ENCODE measurements at places on chromosomes 5 and 9.

GRCh38 chr9:81777482-81777881, 88.1 kb upstream of the TLE1 start:
- no peaks in the 10 kb centered on the region for H3K36me3 ChIP-seq
- H3K4me3 ChIP-seq = no peak overlapping the region
- H3K27ac ChIP-seq = no peak overlapping the region
- no peak for DNase-seq
- H3K27me3 ChIP-seq = peaks cover 2% of the 10 kb centered on the region

- H3K27ac ChIP-seq = no peak overlapping the region
- no peak for DNase-seq
- peaks cover 4% of the 10 kb centered on the region for H3K4me1 ChIP-seq
- no peaks in the 10 kb centered on the region for H3K36me3 ChIP-seq
- H3K4me3 ChIP-seq = no peak overlapping the region
Observed at GRCh38 chr5:76341651-76342334, 61.3 kb upstream of the IQGAP2 start.

DNA sequence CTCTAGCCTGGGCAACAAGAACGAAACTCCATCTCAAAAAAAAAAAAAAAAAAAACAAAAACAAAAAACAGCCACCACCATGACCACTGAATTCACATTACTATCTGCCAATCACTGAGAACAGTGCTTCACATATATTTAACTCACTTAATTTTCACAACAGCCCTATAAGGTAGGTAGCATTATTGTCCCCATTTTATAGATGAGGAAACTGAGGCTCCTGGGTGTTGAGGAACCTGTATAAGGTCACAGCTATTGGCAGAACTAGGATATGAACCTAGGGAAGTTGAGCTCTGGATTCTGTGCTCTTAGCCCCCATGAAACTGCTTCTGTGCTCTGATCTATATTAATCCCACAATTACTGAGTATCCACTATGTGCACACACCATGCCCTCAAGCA, 283.7 kb downstream of the CRB2 start:
- peaks cover 8% of the 10 kb centered on the region for H3K36me3 ChIP-seq
- peaks cover 17% of the 10 kb centered on the region for H3K4me1 ChIP-seq
- DNase-seq = no peak
- no peak overlapping the region for H3K4me3 ChIP-seq

GRCh38 chr9:93427655-93428379, 23.7 kb upstream of the FAM120A start:
- no peak overlapping the region for H3K27ac ChIP-seq
- H3K4me1 ChIP-seq = peaks cover 2% of the 10 kb centered on the region
- peaks cover 20% of the 10 kb centered on the region for H3K27me3 ChIP-seq
- H3K4me3 ChIP-seq = no peak overlapping the region
- no peak for DNase-seq
- no peaks in the 10 kb centered on the region for H3K36me3 ChIP-seq

DNA sequence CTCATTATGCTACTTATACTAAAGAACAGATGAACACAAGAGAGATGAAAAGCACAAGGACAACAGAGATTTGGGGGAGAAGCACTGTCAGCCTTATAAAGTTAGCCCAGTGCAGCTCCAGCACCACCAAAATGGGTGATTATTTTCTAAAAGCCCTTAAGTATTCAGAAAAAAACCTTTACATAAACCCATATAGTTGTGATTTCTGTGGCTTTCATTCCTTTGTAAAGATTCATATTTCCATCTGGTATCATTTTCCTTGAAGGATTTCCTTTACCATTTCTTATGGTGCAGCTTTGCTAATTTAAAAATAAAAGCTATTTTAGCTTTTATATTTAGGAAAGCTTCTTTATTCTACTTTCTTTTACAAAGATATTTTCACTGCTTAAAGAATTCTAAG, 311.0 kb downstream of the TMEM167A start:
- H3K36me3 ChIP-seq = no peaks in the 10 kb centered on the region
- H3K4me3 ChIP-seq = no peak overlapping the region

DNA sequence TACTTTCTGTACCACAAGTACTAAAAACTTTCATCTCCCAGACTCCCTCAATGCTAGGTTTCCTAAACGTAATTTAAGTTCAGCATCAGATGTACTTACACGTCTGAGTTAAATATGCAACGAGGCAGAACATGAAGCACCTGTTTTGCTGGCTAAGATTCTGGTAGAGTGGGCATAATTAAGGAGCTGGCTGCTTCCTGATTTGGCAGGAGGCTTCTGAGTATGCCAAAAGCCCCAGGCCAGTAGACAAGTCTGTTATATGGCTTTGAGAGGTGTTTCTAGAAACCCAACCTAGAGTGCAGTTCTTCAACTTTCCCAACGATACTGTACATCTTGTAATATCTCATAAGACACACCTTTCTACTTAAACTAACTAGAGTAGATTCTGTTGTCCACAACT, 13.6 kb downstream of the TICAM2 start:
- H3K27ac ChIP-seq = no peak overlapping the region
- no peaks in the 10 kb centered on the region for H3K27me3 ChIP-seq
- no peak for DNase-seq
- no peaks in the 10 kb centered on the region for H3K36me3 ChIP-seq

GRCh38 chr9:121447321-121447834, 52.3 kb downstream of the GGTA1 start:
- H3K4me3 ChIP-seq = no peak overlapping the region
- peaks cover 16% of the 10 kb centered on the region for H3K27me3 ChIP-seq

GRCh38 chr5:134873494-134873893, 677 bp upstream of the TXNDC15 start:
- peaks cover 32% of the 10 kb centered on the region for H3K4me1 ChIP-seq
- H3K4me3 ChIP-seq = peak overlapping the region; percentile 95
- DNase-seq = no peak
- peaks cover 13% of the 10 kb centered on the region for H3K36me3 ChIP-seq
- peak overlapping the region; percentile 94 for H3K27ac ChIP-seq
- no peaks in the 10 kb centered on the region for H3K27me3 ChIP-seq

- no peaks in the 10 kb centered on the region for H3K36me3 ChIP-seq
- no peak overlapping the region for H3K27ac ChIP-seq
- DNase-seq = no peak
- H3K4me3 ChIP-seq = peak overlapping the region; percentile 64
- H3K27me3 ChIP-seq = peaks cover 62% of the 10 kb centered on the region
Observed at GRCh38 chr5:135031813-135032694, 2.0 kb downstream of the PITX1 start.

DNA sequence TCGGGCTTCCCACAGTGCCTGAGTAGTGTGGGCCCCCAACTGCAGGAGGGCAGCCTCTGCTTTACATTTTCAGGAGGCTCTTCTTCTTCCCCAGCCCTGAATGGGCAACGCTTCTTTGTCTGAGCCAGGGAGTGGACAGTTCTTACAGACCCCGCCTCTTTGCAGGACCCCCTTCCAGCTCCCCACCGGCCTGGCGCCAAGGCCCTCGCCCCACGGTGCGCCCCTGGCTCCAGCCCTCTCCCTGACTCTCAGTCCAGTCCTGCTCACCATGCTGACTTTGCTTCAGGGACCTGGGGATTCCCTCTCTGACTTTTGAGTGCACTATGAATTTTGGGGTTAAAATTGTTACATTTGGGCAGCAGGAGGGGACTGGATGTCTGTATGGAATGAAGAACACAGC, 123.8 kb downstream of the HSD17B3 start:
- peaks cover 28% of the 10 kb centered on the region for H3K27me3 ChIP-seq
- no peaks in the 10 kb centered on the region for H3K4me1 ChIP-seq
- no peak for DNase-seq
- H3K4me3 ChIP-seq = no peak overlapping the region
- no peaks in the 10 kb centered on the region for H3K36me3 ChIP-seq

DNA sequence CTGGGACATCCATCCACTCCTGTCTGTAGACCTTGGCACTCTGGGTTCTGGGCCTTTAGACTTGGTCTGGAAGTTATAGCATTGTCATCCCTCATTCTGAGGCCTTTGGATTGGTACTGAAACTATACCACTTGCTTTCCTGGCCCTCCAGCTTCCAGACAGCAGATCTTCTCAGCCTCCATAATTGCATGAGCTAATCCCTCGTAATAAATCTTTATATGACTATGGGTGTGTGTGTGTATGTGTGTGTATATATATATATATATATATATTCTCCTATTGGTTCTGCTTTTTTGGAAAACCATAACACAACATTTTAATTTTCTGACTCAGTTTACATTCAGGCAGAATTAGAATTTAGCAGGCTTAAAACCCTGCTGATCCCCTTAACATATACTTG, 180.5 kb downstream of the ENC1 start:
- H3K27me3 ChIP-seq = peaks cover 15% of the 10 kb centered on the region
- no peak overlapping the region for H3K4me3 ChIP-seq
- no peak for DNase-seq
- H3K4me1 ChIP-seq = no peaks in the 10 kb centered on the region

GRCh38 chr5:176639981-176640380, 7.3 kb upstream of the TSPAN17 start:
- no peak overlapping the region for H3K4me3 ChIP-seq
- H3K27me3 ChIP-seq = peaks cover 16% of the 10 kb centered on the region
- DNase-seq = no peak
- H3K4me1 ChIP-seq = peaks cover 5% of the 10 kb centered on the region

- H3K36me3 ChIP-seq = no peaks in the 10 kb centered on the region
- DNase-seq = no peak
- no peak overlapping the region for H3K27ac ChIP-seq
- H3K4me1 ChIP-seq = no peaks in the 10 kb centered on the region
- no peak overlapping the region for H3K4me3 ChIP-seq
- H3K27me3 ChIP-seq = no peaks in the 10 kb centered on the region
Observed at GRCh38 chr9:29575219-29575618, 2001.9 kb upstream of the C9orf72 start.

DNA sequence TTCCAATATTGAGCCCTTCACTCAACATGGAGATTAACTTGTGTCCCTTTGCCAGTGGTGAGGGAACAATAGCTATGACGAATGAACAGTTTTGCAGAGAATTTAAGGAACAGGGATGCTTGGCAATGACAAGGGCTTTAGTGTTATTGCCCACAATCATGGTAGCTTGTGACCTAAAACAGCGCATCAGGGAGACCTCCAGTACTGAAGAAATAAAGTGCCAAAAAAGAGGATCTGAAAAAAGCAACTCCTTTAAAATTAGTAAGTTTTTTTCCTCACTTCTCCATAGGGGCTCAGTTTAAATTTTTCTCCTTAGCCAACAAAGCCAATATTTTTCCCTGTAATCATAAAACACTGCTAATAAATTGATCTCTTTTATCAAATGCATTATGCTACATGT, 41.8 kb upstream of the PAM start:
- no peak for DNase-seq
- H3K4me3 ChIP-seq = no peak overlapping the region
- H3K27me3 ChIP-seq = peaks cover 2% of the 10 kb centered on the region
- H3K27ac ChIP-seq = no peak overlapping the region
- no peaks in the 10 kb centered on the region for H3K36me3 ChIP-seq

- no peaks in the 10 kb centered on the region for H3K4me1 ChIP-seq
- no peaks in the 10 kb centered on the region for H3K27me3 ChIP-seq
- no peak for DNase-seq
- H3K4me3 ChIP-seq = no peak overlapping the region
Observed at GRCh38 chr9:17942498-17942897, 363.6 kb downstream of the SH3GL2 start.

DNA sequence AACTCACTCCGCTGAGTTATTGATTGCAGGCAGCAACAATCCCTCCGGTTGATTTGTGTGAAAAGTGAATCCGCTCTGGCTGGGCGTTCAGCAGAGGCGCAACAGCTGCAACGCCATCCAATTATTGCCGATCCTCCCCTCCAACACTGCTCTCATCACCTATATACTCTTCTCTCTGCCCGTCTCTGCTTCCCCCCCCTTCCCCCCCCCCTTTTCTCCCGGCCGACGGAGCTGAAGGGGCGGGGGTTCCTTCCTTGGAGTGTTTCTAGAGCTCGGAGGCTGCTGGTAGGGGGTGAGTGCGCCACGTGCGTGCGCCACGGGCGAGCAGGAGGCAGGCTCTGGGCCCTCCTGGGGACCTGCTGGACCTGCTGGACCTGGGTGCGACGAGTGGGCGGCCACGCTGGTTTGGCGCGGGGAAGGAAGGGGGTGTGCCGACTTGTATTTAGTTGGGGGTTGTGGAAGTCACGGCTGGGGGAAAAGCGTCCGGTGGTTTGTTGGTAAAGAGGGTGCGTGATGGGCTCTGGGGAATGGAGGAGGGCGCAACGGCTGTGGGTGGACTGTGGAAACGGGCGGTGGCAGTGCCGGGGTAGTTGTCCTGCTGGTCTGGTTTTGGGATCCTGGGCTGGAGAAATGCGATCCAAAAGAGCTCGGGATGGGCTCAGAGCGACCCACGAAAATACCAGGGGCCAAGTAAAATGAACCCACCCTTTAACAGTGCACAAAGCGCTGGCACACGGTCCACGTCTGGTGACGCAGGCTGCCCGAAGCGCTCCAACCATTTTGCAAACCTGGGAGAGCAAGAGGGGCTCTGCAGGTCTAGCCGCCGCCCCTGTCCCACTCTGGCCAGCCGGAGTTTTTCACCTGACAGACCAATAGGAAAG, 6.4 kb upstream of the MEF2C start:
- H3K36me3 ChIP-seq = peaks cover 10% of the 10 kb centered on the region
- peaks cover 66% of the 10 kb centered on the region for H3K4me1 ChIP-seq
- peak overlapping the region; percentile 99 for H3K27ac ChIP-seq
- DNase-seq = peak; percentile 61

DNA sequence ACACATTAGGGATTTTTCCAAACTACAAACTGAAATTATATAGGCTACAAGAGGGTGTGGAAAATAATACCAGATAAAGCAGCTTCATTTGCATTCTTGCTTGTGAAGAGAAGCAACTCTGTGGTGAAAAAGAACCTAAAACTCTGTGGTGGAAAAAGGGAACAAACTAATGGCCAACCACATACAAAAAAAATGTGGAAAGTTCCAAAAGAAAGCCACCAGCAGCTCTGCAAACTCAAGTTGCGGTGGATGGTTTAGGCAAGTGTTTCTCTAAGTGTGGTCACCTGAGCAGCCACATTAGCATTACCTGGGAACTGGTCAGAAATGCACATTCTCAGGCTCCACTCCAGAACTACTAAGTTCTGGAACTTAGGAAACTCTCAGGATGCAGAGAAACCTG, 586.4 kb downstream of the ACTL7B start:
- H3K36me3 ChIP-seq = no peaks in the 10 kb centered on the region
- no peaks in the 10 kb centered on the region for H3K27me3 ChIP-seq
- no peak overlapping the region for H3K27ac ChIP-seq
- DNase-seq = no peak
- H3K4me3 ChIP-seq = no peak overlapping the region

GRCh38 chr5:98517560-98518366, 255.7 kb upstream of the RGMB start:
- H3K4me1 ChIP-seq = no peaks in the 10 kb centered on the region
- no peak overlapping the region for H3K27ac ChIP-seq
- no peak overlapping the region for H3K4me3 ChIP-seq
- no peak for DNase-seq
- no peaks in the 10 kb centered on the region for H3K36me3 ChIP-seq
- peaks cover 5% of the 10 kb centered on the region for H3K27me3 ChIP-seq

GRCh38 chr9:18545636-18546360, 71.8 kb downstream of the ADAMTSL1 start:
- no peaks in the 10 kb centered on the region for H3K36me3 ChIP-seq
- H3K27ac ChIP-seq = no peak overlapping the region
- no peak overlapping the region for H3K4me3 ChIP-seq
- no peak for DNase-seq

GRCh38 chr5:149383399-149383798, 4.3 kb upstream of the IL17B start:
- no peak overlapping the region for H3K27ac ChIP-seq
- no peak for DNase-seq
- H3K36me3 ChIP-seq = no peaks in the 10 kb centered on the region
- H3K4me1 ChIP-seq = peaks cover 4% of the 10 kb centered on the region

GRCh38 chr9:4080921-4081895, 218.7 kb downstream of the GLIS3 start:
- no peak overlapping the region for H3K4me3 ChIP-seq

- no peak overlapping the region for H3K27ac ChIP-seq
- no peak for DNase-seq
- H3K36me3 ChIP-seq = no peaks in the 10 kb centered on the region
- no peak overlapping the region for H3K4me3 ChIP-seq
- no peaks in the 10 kb centered on the region for H3K4me1 ChIP-seq
Observed at GRCh38 chr5:113759505-113759904, 246.0 kb downstream of the YTHDC2 start.
